Upper lobe of left lung (tissue), 6 donors: ENCODE measurements at places on chromosomes 6 and 20. TPM values are rescaled to one million over a fixed set of nuclear protein-coding genes. Genes with fewer than 3 reads are reported as not detected.

GRCh38 chr6:34663831-34664255 is 32.7 kb downstream of the ILRUN start:
- H3K36me3 ChIP-seq = no peaks in the 10 kb centered on the region
- H3K4me3 ChIP-seq = no peak overlapping the region
- peak overlapping the region; percentile 75 for H3K27ac ChIP-seq
- H3K27me3 ChIP-seq = no peaks in the 10 kb centered on the region

GRCh38 chr6:100488244-100488643 is 23.5 kb upstream of the SIM1 start:
- H3K27ac ChIP-seq = no peak overlapping the region
- no peaks in the 10 kb centered on the region for H3K27me3 ChIP-seq
- DNase-seq = no peak
- H3K4me3 ChIP-seq = no peak overlapping the region
- H3K4me1 ChIP-seq = no peaks in the 10 kb centered on the region

GRCh38 chr6:134352786-134353480 is 35.0 kb upstream of the SGK1 start:
- H3K27me3 ChIP-seq = no peaks in the 10 kb centered on the region
- no peaks in the 10 kb centered on the region for H3K4me1 ChIP-seq
- no peak for DNase-seq
- H3K36me3 ChIP-seq = no peaks in the 10 kb centered on the region
- H3K4me3 ChIP-seq = no peak overlapping the region
- H3K27ac ChIP-seq = no peak overlapping the region

GRCh38 chr6:108203189-108204112 is 37.6 kb downstream of the NR2E1 start:
- no peak for DNase-seq
- no peaks in the 10 kb centered on the region for H3K4me1 ChIP-seq

- H3K4me1 ChIP-seq = no peaks in the 10 kb centered on the region
- no peaks in the 10 kb centered on the region for H3K36me3 ChIP-seq
- H3K27me3 ChIP-seq = no peaks in the 10 kb centered on the region
- no peak overlapping the region for H3K27ac ChIP-seq
Observed at GRCh38 chr20:3014179-3014578, 29.2 kb upstream of the GNRH2 start.

- H3K36me3 ChIP-seq = no peaks in the 10 kb centered on the region
- no peak overlapping the region for H3K4me3 ChIP-seq
- no peak overlapping the region for H3K27ac ChIP-seq
- no peak for DNase-seq
Observed at GRCh38 chr6:5150551-5151075, 65.5 kb downstream of the PPP1R3G start.

GRCh38 chr6:70413992-70414494 is 735 bp downstream of the FAM135A start:
- peaks cover 25% of the 10 kb centered on the region for H3K4me1 ChIP-seq
- peak overlapping the region; percentile 78 for H3K27ac ChIP-seq
- H3K27me3 ChIP-seq = no peaks in the 10 kb centered on the region
- DNase-seq = no peak

FHL5 gene
- total RNA-seq = 16.0 TPM

STK4 gene
- 76.1 TPM for total RNA-seq

FAM162B gene
- 0.89 TPM for total RNA-seq

HELZ2 gene
- total RNA-seq = 50.3 TPM

ZNF76 gene
- total RNA-seq = 26.8 TPM

EFCAB8 gene
- total RNA-seq = 0.22 TPM

PLCB4 gene
- total RNA-seq = 5.7 TPM
